ENCODE measurements at places on chromosomes 1 and 21. TPM values are rescaled to one million over a fixed set of nuclear protein-coding genes. Genes with fewer than 3 reads are reported as not detected.

PRAMEF9 gene
- total RNA-seq: not detected

GRCh38 chr1:208242941-208243526, 1.1 kb downstream of the PLXNA2 start:
- peak overlapping the region; percentile 48 for H3K4me3 ChIP-seq
- H3K27ac ChIP-seq: no peak overlapping the region
- no peaks in the 10 kb centered on the region for H3K36me3 ChIP-seq
- DNase-seq: no peak
- H3K27me3 ChIP-seq: peaks cover 52% of the 10 kb centered on the region

- H3K27ac ChIP-seq: no peak overlapping the region
- no peak for DNase-seq
- H3K27me3 ChIP-seq: no peaks in the 10 kb centered on the region
- no peaks in the 10 kb centered on the region for H3K4me1 ChIP-seq
- H3K36me3 ChIP-seq: no peaks in the 10 kb centered on the region
Measured at GRCh38 chr1:218536296-218536986, 191.3 kb downstream of the TGFB2 start.

C21orf58 gene
- total RNA-seq: 32.8 TPM

KRTAP21-2 gene
- not detected for total RNA-seq

DNA sequence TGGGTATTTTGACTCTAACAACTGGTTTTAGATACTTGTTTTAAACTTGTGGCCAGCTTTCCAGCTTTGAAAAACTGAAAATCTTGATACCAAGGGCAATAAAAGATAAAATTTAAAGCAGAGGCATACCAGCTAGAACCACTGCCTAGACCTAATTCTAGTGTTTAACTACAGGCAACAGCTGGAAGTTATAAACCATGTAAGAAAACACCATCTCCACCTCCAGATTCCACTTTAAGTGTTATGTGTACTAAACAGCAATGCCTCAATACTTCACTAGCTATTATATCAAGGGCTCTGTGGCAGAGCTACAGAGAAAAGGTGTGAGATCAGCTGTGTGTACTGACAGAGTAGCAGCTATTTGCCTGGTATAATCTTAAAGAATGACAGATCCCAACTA, 69.5 kb downstream of the LPAR3 start:
- peaks cover 2% of the 10 kb centered on the region for H3K4me1 ChIP-seq
- DNase-seq: no peak
- no peaks in the 10 kb centered on the region for H3K36me3 ChIP-seq
- no peak overlapping the region for H3K27ac ChIP-seq

DNA sequence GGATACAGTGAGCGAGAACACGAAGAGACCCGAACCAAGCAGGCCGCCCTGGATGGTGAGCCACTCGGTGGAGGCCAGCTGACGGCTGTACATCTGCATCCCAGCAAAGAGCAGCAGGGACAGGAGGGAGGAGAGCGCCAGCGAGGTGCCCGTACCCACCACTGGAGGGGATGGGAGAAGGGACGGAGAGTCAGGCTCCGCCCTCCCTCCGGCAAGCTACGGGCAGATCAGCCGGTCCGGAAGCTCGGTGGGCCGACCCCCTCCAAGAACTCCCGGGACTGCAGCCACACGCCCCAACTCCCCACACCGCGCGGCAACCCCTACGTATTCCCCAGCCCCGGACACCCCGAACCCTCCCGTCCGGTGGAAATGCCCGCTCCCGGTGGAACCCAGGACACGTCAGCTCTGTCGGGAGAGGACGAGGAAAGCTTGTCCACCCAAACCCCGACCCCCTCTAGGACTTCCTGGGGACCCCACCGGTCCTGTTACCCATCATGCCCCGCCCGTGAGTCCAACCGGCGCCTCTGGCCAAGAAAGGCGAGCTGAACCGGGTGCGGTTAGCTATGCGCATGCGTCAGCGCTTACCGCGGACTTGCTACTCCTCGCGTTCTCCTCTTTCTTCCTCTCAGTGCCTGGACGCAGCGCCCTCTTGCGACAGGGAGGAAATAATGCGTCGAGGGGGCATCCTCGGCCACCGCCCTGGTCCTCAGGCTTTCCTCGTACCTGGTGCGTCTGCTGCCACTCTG, at the start of gene KRTCAP2:
KRTCAP2 (minus strand) TSS at position 573 of the 746 bp plus-strand sequence; CDS start at position 493, 80 bp downstream.
- H3K4me3 ChIP-seq: peak within 1 kb of the TSS; percentile 96
- H3K27ac ChIP-seq: peak within 1 kb of the TSS; percentile 96
- H3K36me3 ChIP-seq: peaks cover 41% of the 10 kb centered on the region
- peak; percentile 94 for DNase-seq
- H3K4me1 ChIP-seq: peaks cover 42% of the 10 kb centered on the region
- no peaks in the 10 kb centered on the region for H3K27me3 ChIP-seq

GRCh38 chr1:201511396-201511940, 4.5 kb upstream of the CSRP1 start:
- H3K27ac ChIP-seq: no peak overlapping the region
- no peaks in the 10 kb centered on the region for H3K27me3 ChIP-seq
- no peak for DNase-seq
- peaks cover 24% of the 10 kb centered on the region for H3K4me1 ChIP-seq
- no peak overlapping the region for H3K4me3 ChIP-seq

Data from activated T-helper 2 cell treated with anti-CD3 and anti-CD28 coated beads, Interferon-gamma antibody, Interleukin-2, Interleukin-4, amounts not matched to agents 10 μg/mL and 5 μg/mL and 100 μg/mL, durations not matched to agents 14 hours and 24 hours and 36 hours (primary cell).